Activated naive CD8-positive, alpha-beta T cell treated with anti-CD3 and anti-CD28 coated beads, Interleukin-2, amount 50 U/mL, for 16 hours (primary cell): ENCODE measurements at places on chromosomes 11 and 22.

GRCh38 chr11:124581817-124582216 is 12.0 kb downstream of the OR8A1 start:
- DNase-seq = no peak

- no peak for DNase-seq
Observed at GRCh38 chr11:79087238-79087960, 353.4 kb downstream of the TENM4 start.

GRCh38 chr11:66302656-66303055 is 11.0 kb downstream of the TMEM151A start:
- DNase-seq = no peak

- DNase-seq = no peak
Observed at GRCh38 chr11:111870113-111870512, 1.3 kb downstream of the ALG9 start.

DNA sequence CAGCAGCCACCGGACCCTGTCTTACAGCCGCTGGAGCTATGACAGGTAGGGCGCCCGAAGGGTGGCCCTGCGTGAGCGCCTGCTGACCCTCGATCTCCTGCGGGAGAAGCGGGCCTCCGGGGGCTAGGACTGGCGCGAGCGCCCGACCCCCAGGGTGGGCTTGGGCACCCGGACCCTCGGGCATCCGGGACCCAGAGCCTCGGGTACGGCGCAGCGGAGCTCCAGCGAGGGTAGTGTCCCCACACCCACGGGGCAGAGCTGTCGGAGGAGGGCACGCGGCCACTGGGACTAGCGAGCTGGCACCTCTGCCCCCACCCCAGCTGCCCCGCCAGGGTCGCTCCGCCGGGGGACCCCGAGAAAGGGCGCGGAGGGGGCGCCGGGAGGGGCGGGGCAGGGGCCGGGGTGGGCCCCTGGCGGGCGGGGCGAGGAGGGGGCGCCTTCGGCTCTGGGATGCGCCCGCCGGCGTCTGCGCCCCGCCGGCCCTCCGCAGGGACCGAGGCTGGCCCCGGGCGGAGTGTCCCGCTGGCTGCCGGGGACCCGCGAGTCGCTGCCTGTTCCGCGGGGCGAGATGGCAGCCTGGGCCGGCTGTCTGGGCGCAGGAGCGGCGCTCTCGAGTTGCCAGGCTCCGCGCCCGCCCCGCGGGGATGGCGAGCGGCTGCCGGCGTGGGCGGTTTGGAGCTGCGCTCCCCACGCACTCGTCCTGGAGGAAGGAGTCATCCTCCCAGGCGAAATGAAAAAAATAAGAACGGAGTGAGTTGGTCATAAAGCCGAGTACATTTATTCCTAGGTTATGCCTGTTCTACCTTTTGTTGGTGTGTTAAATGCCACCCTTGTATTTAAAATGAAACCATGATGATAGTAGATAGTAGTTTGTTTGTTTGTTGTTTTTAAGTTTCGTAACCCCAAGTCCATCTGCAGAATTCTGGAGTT is 32.4 kb downstream of the EIF3F start:
- DNase-seq = no peak
